ENCODE measurements at places on chromosomes 2 and 18.
A peak's percentile ranks its signal among the peaks of the same experiment; 100 is the strongest.

GRCh38 chr2:120684289-120685065 is 51.2 kb upstream of the GLI2 start:
- no peak for DNase-seq

- DNase-seq = no peak
Observed at GRCh38 chr2:132979339-132980093, 309.5 kb upstream of the LYPD1 start.

- no peak for DNase-seq
Observed at GRCh38 chr2:132725148-132725547, 55.1 kb upstream of the LYPD1 start.

- DNase-seq = no peak
Observed at GRCh38 chr2:136994793-136995192, 229.4 kb downstream of the THSD7B start.

DNA sequence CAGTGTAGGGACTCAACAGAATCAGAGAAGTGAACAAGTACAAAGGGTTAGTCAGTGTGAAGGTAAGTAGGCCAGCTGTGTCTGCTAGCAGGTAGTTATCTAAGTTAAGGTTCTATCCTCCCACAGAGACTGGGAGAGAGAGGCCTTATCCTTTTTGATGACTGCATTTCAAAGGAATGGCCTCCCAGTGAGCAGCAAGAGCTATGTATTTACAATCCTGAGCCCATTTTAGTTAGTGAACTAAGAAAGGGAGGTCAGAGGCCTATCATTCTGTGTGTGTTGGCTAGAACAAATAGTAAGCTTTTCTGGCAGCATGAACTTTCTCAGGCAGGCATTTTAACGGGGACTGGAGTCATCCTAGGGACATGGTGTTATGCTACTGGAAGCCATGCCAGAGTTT is 182.9 kb downstream of the VWC2L start:
- DNase-seq = peak; percentile 53

GRCh38 chr2:206981739-206982340 is 42.5 kb downstream of the CPO start:
- peak; percentile 37 for DNase-seq

GRCh38 chr2:121030523-121030922 is 254.5 kb downstream of the TFCP2L1 start:
- no peak for DNase-seq
